ENCODE measurements at places on chromosomes 11 and 22. TPM values are rescaled to one million over a fixed set of nuclear protein-coding genes. Genes with fewer than 3 reads are reported as not detected.
A peak's percentile ranks its signal among the peaks of the same experiment; 100 is the strongest.

Gene MRTFA
- 22.2 TPM for polyA plus RNA-seq

Gene FAM227A
- polyA plus RNA-seq: 0.23 TPM

- no peak for DNase-seq
Observed at GRCh38 chr11:3942956-3943497, 87.6 kb downstream of the STIM1 start.

DNA sequence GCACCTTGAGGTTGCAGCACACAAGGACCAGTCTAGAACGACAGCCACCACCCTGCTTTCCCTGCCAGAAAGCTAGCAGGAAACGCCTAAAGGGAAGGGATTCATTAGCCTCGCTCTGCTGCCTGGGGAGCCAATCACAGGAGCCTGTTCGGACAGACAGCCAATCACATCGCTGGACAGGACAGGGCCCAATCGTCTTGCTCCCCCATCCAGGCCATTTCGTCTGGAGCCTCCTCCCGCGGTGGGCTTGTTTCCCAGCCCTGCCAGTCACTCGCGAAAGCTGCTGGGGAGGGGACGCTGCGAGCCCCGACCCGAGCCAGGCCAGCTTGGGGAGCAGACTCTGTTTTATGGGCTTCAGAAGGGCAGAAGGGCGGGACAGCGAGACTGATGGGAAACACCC, 79.8 kb upstream of the NCAM1 start:
- DNase-seq: peak; percentile 90

Measured in right cardiac atrium (tissue), 5 donors.